ENCODE measurements at places on chromosomes 1 and 21.

- H3K4me1 ChIP-seq, result peaks cover 7% of the 10 kb centered on the region
- no peak for DNase-seq
- H3K36me3 ChIP-seq, result peaks cover 19% of the 10 kb centered on the region
- no peak overlapping the region for H3K4me3 ChIP-seq
- no peaks in the 10 kb centered on the region for H3K27me3 ChIP-seq
Measured at GRCh38 chr1:12565094-12565965, 52.7 kb downstream of the DHRS3 start.

GRCh38 chr1:192418552-192419285, 101.9 kb downstream of the RGS21 start:
- H3K4me3 ChIP-seq, result no peak overlapping the region
- no peaks in the 10 kb centered on the region for H3K27me3 ChIP-seq
- H3K36me3 ChIP-seq, result no peaks in the 10 kb centered on the region
- no peak for DNase-seq
- H3K4me1 ChIP-seq, result no peaks in the 10 kb centered on the region

DNA sequence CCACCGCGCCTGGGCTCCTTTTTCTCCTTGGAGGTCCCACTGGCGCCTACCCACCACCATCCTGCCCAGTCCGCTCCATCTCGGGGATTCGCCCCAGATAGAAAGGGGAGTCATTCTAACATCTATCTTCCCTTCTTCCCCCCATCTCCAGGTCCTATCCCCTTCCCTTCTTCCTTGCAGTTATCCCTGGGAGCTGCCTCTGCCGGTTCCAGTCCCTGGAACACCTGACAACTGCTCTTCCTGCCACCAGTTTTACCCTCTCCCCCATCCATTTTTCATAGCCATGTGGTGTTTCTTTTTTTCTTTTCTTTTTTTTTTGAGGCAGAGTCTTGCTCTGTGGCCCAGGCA, 12.0 kb upstream of the COL16A1 start:
- H3K4me1 ChIP-seq, result peaks cover 31% of the 10 kb centered on the region
- DNase-seq, result no peak
- H3K4me3 ChIP-seq, result no peak overlapping the region
- H3K36me3 ChIP-seq, result no peaks in the 10 kb centered on the region

- peaks cover 3% of the 10 kb centered on the region for H3K36me3 ChIP-seq
- H3K27ac ChIP-seq, result no peak overlapping the region
- no peaks in the 10 kb centered on the region for H3K27me3 ChIP-seq
- peak; percentile 76 for DNase-seq
- H3K4me3 ChIP-seq, result no peak overlapping the region
Measured at GRCh38 chr1:16204634-16205333, 7.7 kb downstream of the ARHGEF19 start.

Data from upper lobe of right lung (tissue), 1 donor.